ENCODE measurements at places on chromosomes 2 and 18.

- DNase-seq = no peak
Observed at GRCh38 chr2:30136764-30137444, 9.9 kb upstream of the YPEL5 start.

DNA sequence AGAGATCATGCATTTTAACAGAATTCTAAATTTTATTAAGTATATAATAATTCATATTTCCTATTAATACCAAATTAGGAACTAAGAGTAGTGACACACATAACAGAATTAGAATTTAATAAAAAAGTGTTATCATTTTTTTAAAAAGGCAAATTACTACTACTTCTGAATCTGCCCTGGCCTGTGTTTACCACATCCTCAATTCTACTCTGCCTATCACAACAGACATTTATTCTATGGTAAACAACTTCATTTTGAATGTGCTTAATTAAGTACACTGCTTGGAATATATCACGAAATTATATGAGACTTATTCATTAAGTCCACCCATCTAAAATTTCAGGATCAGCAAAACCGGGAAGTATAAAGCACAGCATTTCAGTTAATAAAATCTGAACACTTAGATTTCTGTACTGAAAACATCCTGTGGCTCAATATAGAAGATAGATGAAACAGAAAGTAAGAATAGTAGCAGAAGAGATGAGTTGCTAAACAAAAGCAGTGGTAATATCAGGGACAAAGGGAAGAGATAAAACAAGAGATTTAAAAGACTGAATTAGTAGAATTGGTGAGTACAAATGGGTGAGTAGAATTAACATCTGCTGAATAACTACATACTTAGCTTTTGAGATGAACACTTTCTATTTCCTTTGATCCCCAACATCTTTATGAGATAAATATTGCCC lies 3.7 kb downstream of the SMC6 start:
- DNase-seq = no peak

DNA sequence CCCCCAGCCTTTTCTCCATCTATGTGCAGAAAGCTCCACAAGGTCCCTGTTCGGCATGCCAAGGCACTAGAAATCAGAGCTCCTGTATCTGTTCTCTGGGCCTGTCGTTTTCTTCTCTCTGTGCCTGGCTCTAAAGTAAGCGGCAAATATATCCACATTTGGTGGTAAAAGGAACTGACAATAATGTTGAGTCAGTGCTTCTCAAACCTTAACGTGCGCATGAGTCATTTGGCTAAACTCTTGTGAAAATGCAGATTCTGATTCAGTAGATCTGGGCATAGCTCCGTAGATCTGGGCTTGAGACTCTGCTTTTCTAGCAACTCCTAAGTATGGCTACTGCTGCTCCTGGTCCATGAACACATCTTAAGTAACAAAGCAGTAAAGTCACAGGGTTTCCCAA lies 16.5 kb upstream of the ACSL3 start:
- no peak for DNase-seq

GRCh38 chr2:10048501-10049171 lies 5.3 kb downstream of the KLF11 start:
- DNase-seq = no peak

GRCh38 chr2:210035679-210036078 lies 33.2 kb downstream of the RPE start:
- no peak for DNase-seq

DNA sequence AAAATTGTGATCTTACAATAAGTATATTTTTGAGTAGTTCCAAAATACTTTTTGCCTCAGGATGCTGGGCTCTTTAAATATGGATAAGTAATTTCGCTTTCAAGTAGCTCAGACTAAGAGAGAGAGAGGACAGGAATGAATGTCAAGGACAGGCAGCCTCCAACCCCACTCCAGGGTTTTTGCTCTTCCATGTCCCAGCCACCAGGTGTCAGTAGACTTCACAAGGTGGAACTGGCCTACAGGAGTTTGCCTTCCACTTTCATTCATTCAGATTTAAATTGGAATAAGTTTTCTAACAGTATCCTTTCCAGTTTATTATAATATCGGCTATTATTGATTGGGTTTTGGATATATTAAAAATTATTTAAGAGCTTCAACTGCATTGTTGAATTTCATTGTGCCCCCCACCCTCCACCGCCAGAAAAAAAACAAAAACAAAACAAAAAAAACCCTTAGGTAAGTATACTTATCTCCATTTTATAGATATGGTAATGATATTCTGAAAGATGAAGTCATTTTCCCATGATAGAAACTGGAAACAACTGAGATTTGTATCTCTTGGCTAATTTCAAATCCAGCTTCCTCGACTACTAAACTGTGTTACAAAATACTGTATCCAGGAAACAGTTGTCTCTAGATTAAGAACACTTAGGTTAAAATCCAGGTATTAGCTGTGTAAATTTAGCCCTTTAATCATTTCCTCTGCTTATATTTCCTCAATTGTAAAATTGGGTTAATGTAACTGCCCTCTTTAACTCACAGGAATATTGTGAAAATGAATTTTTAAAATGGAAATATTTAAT lies 793.1 kb downstream of the ERBB4 start:
- peak; percentile 9 for DNase-seq

- no peak for DNase-seq
Observed at GRCh38 chr2:118835746-118836410, 11.6 kb downstream of the EN1 start.

DNA sequence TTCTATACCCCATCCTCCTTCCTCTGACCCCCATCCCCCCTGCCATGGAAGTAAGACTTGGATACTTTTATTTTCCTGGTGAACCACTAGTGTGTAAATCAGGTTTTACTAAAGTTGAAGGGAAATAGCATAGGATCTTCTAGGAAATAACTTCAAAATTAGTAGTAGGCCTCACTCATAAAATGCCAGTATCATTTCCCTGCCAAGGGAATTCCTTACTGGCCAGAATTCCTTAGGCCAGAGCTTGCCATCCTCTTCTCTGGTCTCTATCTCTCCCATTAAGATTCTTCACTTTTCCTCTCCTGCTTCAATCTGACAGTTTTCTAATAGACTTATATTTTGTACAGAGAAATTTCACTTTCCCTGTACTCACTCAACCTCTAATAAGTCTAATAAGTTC lies 322.8 kb upstream of the TANK start:
- no peak for DNase-seq

GRCh38 chr18:13028869-13029268 lies 37.7 kb downstream of the CEP192 start:
- no peak for DNase-seq

- no peak for DNase-seq
Observed at GRCh38 chr2:54386585-54386984, 69.5 kb upstream of the SPTBN1 start.

- no peak for DNase-seq
Observed at GRCh38 chr2:240469239-240469636, 33.8 kb downstream of the GPC1 start.

DNA sequence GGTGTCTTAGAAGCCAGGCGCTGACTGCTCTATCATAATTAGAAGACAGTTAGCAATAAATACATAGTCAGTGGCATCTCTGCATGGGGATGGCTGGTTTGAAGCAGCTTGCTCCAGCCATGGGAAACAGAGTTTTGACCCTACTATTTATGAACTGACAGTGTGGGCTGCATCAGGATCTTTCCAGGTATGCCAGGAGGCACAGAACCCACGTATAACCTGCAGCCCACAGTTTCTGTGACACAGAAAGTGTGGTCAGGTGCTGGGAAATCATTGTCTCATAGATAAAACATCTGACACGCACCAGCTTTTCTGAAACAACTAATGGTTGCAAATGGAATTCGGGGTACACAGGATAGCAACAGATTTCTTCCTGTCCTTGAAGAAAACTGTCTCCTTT lies 34.7 kb downstream of the INPP4A start:
- no peak for DNase-seq

GRCh38 chr2:53286345-53286744 lies 481.3 kb upstream of the CHAC2 start:
- no peak for DNase-seq

DNA sequence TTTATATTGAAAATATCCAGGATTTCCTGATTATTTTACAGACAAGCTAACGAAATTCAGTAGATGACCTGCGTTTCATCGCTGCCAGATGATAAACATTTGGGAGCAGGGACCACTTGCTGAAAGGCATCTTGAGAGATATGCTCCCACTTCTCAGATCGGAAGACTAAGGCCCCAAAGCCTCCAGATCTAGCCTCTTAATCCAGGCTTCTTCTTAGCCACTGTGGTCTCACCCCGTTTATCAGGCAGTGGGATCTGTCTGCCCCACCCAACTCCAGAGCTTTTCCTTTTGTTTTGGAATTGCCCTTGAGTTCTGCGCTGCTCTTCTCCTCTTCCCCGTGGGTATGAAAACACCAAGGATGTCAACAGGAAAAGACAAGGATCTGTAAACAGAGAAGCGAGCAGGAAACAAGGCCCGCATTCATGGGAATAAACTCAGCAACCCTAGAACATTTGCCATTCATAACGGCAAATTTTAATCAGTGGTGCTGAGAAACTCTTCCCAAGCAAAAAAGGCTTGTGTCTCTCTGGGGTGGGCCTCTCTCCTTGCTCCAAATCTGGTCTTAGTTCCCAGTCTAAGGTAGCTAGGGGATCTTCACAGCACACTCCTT lies 21.4 kb downstream of the MYL12B start:
- DNase-seq = no peak

DNA sequence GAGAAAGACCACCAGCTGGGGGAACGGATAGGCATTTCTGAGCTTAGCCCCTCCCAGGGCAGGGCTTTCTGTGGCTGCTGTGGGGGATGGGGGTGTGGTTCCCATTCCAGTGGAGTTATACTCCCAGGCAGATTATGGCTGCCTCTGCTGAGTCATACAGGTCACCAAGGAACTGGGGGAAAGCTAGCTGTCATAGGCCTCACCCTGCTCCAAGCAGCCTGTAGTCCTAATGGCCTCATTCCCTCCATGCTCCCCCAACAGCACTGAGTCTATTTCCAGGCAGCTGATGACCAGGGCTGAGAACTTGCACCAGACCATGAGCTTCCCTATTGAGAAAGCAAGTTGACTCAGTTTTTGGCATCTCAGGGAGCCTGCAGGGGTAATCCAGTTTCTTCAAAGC lies 87.1 kb downstream of the GPR39 start:
- DNase-seq = no peak

GRCh38 chr2:150528861-150529801 lies 41.7 kb upstream of the RND3 start:
- peak; percentile 21 for DNase-seq

DNA sequence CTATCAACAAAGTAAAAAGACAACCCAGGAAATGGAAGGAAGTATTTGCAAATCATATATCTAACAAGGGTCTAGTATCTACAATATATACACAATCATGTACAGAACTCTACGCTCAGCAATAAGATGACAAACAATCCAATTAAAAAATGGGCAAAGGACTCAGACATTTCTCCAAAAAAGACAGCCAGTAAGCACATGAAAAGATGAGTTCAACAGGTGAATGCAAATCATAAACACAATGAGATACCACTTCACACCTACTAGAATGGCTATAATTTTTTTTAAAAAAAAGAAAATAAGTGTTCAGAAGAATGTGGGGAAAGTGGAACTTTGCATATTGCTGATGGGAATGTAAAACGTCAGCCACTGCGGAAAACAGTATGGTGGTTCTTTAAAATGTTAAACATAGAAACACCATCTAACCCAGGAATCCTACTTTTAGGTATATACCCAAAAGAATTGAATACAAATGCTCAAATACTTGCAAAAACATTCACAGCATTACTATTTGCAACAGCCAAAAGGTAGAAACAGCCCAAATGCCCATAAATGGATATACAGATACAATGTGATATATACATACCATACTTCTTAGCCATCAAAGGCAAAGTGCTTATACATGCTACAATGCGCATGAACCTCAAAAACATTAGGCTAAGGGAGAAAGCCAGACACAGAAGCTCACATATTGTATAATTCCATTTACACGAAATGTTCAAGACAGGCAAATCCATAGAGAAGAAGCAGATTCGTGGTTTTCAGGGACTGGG lies 121.2 kb downstream of the CABYR start:
- DNase-seq = no peak

GRCh38 chr2:157692768-157693167 lies 64.1 kb upstream of the ACVR1C start:
- no peak for DNase-seq

GRCh38 chr18:5152343-5153020 lies 44.6 kb downstream of the AKAIN1 start:
- DNase-seq = no peak

DNA sequence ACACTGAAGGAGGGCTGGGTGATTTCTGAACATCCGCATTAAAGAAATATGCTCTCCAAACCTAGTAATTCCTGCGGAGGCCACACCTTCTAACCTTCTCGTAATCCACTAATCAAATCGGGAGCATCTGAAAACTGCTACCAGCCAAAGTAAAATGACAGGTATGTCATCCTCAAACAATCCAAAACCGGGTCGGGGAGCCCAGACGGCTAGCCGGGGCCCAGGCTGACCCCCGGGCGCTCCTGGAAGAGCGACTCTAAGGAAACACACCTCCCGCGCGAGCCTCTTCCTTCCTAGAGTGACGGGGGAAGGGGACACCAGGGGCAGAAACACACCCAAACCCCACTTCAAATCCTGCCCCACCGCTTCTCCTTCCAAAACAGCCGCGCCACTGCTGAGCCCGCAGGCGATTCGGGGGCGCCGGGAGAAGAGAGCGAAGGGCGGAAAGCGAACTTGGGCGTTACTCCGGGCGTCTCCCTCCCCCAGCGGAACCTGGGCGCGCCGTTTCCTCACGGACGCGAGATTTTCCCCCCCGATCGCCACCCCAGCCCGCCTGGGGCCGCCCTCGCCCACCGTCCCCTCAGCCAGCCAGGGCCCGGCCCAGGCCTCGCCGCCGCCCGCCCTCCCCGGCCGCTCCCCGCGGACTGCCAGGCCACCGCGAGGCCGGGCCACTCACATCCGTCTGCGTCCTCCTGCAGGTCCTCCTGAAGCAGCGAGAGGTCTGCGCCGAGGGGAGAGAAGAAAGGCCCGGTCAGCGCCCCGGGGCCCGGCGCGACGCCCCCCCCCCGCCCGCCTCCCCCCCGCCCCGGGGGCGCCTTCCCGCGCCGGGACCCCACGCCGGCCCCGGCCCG lies 584 bp downstream of the PPP4R1 start:
- peak; percentile 46 for DNase-seq

DNA sequence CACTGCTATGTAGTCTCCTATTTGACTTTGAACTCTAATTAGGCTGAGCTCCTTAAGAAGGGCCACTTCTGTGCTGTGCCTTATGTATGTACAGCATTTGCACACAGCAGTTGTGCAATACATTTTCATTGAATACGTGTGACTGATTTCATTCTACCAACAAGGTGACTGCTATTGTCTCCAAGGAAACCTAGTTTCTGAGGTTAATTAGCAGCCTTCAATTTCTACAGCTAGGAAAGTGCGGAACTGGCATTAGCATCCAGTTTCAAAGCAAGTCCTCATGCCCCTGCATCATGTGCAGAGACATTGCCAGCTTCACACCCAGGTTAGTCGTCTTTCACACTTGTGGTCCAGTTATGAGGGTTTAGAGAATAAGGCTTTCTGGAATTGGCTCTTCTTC lies 58.6 kb downstream of the NCK2 start:
- DNase-seq = no peak

Data from GM19239 (cell line).